ENCODE measurements at places on chromosomes 4 and X.

- DNase-seq: no peak
Measured at GRCh38 chr4:78770091-78770642, 6.0 kb upstream of the BMP2K start.

- DNase-seq: no peak
Measured at GRCh38 chr4:138223231-138223910, 18.8 kb downstream of the SLC7A11 start.

DNA sequence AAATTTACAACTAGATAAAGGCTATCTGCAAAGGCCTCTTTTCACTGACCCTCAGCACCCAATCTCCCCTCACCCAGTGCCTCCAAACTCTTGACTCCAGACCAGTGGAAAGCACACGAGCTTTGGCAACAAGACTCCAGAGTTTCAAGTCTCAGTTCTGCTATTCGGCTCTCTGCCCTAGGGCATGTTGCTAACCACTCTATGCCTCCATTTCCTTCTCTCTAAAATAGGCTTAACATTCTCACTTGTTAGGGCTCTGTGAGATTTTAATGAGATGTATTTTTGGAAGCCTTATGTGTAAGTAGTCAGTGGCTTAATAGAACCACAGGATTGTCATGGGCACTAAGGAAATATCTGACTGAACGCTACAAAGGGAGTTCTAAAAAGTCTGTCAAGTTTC is 116.5 kb upstream of the IQCM start:
- no peak for DNase-seq

- DNase-seq: no peak
Measured at GRCh38 chr4:68963374-68963773, 11.8 kb upstream of the UGT2A3 start.

GRCh38 chr4:168852387-168852786 is 157.7 kb downstream of the CBR4 start:
- no peak for DNase-seq

GRCh38 chr4:23039818-23040217 is 347.1 kb downstream of the GBA3 start:
- DNase-seq: no peak

DNA sequence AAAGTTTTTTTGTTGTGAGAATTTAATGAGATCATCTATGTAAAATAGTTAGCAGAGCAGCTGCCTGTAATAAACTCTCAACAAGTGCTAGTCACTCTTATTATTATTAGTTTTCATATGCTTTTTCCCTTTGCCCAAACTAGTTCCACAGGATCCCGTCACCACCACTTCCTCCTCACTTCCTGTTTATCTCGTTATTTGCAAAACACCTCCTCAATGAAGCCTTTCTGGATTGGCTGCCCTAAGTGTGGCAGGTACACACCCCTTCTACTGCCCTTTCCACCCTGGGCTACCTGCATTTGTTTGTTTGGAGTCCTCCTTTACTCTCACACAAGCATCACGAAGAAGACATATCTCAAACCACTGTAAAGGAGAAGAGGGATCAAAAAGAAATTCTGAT is 54.4 kb upstream of the KLF3 start:
- no peak for DNase-seq

DNA sequence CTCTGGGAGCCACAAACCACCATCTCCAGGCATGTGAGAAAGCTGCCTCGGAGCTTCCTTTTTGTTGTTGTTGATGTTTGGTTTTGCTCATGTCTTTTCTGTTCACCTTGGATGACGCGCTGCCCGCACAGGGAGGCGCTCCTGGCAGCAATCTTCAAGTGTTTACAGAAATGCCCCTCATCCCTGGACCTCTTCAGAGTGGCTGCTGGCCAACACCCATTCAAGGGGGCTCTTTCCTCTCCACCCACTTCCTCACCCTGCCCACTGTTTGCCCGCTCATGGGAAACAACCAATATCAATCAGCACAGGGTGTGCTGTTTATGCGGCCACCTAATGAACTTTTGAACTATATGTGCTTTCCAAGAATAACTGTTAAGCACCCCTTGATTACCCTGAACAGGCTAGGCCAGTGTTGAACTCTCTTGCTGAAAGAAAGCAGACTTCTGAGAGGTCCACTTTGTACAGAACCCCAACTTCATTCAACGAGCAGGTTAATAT is 355.1 kb upstream of the CLNK start:
- DNase-seq: no peak

DNA sequence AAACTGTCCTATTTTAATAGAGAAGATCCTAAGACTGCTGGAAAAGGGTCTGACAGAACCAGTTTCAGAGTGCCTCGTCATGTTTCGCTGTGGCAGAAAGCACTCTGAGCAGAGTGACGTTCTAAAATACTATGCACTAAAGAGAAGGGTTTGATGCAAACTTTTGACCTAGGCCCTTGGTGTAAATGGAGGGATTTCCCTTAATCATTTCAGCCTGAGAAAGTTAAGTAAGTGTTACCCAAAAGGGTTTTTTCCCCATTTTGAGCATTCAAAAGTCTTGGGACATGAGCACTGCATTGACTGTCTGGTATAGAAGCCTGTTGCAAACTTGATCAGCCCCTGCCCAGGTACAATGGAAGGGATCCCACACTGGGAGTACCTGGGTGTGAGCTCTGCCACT is 157.5 kb upstream of the ATOH1 start:
- DNase-seq: no peak

- DNase-seq: no peak
Measured at GRCh38 chr4:182089326-182089725, 153.9 kb upstream of the TENM3 start.

DNA sequence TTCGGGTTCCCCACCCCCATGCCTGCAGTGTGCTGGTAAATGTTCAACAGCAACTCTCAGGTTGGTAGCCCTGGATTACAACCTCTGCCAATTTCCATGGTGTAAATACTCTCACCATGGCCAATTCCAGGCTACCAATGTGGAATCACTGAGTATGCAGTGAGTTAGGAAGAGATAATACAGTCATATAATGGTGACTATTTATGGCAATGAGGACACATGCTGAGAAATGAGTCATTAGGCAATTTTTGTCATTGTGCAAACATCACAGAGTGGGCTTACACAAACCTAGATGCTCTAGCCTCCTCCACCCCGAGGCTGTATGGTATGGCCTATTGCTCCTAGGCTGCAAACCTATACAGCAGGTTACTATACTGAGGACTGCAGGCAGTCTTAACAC is 4.6 kb upstream of the CLDN24 start:
- DNase-seq: no peak

GRCh38 chr4:25377572-25378436 is 741 bp downstream of the ANAPC4 start:
- no peak for DNase-seq

DNA sequence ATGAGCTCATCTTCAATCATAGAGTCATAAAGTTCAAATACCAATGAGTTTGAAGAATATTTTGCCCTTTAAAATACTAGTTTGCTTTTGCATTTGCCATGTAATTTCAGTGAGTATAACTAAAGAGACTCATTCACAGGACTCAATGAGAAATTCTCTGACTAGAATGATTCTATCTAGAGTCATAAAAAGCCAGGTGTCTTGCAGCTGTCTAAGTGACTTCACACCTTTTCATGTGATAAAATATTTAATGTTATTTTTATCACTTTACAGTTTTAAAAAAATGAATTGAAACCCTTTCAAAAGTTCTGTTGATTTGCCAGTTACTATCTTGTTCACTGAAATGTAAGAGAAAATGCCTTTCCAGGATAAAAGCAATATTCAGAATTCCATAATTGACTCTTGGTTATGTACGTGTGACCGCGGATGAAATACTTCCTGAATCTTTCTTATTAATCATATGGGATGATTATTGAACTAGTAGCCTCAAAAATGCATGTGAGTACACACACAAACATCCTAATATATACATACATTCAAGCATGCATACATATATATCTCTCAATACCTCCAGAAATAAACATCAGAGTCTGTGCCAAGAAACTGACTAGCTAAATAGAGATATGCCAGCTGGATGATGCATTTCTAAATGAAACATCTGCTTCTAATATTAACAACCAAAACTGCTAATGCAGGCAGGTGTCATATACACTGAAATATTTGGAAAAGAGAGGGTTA is 87.0 kb downstream of the GABRB1 start:
- DNase-seq: no peak

DNA sequence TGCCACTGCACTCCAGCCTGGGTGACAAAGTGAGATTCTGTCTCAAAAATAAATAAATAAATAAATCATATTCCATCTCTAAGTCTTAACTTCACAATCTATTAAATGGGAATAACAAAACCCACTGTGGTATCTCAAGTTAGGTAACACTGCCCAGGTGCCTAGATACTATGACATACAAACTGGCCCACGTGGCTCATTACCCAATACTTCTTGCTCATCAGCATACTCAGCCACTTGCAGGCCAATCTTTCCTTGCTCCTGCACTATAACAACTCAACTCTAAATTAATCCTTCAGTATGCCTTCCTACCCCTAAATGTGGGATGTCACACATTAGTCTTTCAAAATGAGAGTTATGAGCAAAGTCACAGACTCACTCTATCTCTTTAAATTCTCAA is 230.1 kb downstream of the OPHN1 start:
- DNase-seq: no peak

GRCh38 chrX:93985344-93986307 is 311.6 kb downstream of the FAM133A start:
- no peak for DNase-seq

- DNase-seq: no peak
Measured at GRCh38 chr4:160947653-160948052, 1216.1 kb downstream of the FSTL5 start.

DNA sequence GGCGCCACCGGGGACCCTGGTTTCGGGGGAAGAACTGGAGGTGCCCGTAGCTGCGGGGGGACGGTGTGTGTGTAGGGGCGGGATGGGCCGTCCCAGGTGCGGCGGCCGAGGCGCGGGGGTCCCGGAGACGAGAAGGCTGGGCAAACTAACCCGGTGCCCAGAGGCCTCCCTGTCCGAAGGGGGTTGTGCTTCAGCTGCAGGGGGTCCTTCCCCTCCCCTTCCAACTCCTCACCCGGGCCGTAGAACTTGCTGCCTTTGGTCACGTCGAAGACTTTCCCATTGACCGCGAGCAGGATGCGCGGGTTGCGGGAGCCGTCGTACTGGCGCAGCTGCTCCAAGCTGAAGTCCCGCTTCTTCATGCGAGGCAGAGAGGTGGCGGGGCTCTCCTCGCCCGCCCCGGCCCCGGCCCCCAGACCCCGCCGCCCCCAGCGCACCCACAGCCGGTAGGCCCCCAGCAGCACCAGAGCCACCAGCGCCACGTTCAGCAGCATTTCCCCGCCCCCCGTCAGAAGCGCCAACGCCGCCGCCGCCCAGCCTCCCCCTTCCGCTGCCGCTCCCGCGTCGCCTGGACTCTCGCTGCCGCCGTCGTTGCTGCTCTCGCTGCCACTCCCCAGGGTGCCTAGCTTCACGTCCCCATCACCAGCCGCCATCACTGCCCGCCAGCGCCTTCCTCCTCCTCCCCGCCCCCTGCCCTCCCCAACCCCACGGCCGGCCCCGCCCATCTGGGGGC is at the start of gene PGRMC2:
Gene PGRMC2, minus strand, starts transcription at position 673 of the 730 bp plus-strand sequence. Its CDS starts 23 bp downstream, at position 650.
- no peak for DNase-seq

GRCh38 chr4:164318350-164318749 is 435.6 kb upstream of the SMIM31 start:
- DNase-seq: no peak

DNA sequence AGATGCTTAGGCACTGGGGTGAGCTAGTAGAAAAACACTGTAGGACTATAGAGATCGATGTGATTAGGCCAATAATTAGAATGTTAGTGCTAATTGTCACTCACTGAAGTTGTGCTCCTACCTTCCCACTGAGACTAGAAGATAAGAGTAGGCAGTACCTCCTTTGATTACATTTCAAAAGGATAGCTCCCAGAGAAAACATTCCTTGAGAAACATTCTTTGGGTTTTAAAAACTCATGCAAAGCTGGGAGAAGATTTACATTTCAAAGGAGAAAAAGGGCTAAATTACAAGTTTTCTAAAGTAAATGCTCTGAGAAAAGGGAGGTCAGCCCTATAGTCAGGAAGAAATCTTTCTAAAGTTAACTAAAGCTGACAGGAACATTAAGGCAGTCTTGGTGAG is 860.3 kb upstream of the NDST4 start:
- no peak for DNase-seq

- DNase-seq: no peak
Measured at GRCh38 chr4:82905205-82905604, 4.7 kb downstream of the THAP9 start.

DNA sequence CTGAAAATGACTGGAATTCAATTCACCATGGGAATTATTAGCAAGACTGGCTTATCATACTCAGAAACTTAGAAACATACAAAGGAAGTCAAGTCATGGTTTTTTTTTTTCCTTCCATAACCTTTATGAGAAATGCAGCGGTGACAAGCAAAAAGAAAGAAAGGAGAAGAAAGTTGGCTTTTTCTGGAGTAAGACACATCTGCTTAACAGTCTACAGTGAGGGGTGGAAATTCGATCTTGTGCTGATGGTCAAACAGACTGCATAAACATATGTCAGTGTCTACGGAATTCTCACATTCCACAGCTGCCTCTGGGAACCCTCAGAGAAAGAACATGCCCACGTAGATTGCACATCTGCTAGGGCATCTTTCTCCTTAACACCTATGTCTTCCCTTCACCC is 54.6 kb downstream of the PROM1 start:
- DNase-seq: no peak

GRCh38 chrX:84865113-84865512 is 138.6 kb upstream of the APOOL start:
- no peak for DNase-seq

- DNase-seq: no peak
Measured at GRCh38 chr4:153243468-153243867, 39.2 kb downstream of the TRIM2 start.

GRCh38 chrX:3029129-3029528 is 12.1 kb upstream of the ARSF start:
- no peak for DNase-seq

DNA sequence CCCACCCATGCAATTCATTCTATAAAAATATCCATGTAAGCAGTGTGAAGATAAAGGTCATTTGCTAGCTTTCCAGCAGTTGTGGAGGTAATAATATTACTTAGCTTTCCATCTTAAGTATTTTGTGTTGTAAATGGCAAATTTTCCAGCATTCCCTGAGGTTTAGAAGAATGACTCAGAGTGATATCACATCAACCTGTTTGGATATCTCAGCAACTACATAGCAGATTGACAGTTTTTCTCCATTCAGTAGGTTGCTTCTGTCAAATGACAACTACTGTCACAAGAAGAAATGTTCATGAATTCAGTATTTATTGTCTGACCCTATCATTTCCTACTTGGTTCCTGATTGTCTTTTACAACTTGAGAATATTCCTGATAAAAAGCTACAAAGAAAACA is 434.9 kb upstream of the GALNTL6 start:
- DNase-seq: peak; percentile 23

- DNase-seq: no peak
Measured at GRCh38 chr4:169657470-169658107, 37.2 kb downstream of the CLCN3 start.

- DNase-seq: no peak
Measured at GRCh38 chr4:93828995-93829819, 654 bp downstream of the ATOH1 start.

GRCh38 chrX:8731559-8732395 is at the start of gene ANOS1:
Gene ANOS1, minus strand, starts transcription at chrX:8732137. Its CDS starts 101 bp downstream, at chrX:8732036.
- no peak for DNase-seq

- no peak for DNase-seq
Measured at GRCh38 chrX:112066813-112067212, 15.8 kb downstream of the TRPC5 start.

- DNase-seq: no peak
Measured at GRCh38 chrX:72011734-72012133, 101.1 kb downstream of the NHSL2 start.

- no peak for DNase-seq
Measured at GRCh38 chr4:142404191-142404611, 441.9 kb downstream of the INPP4B start.

GRCh38 chr4:176380352-176381157 is 60.8 kb downstream of the SPCS3 start:
- no peak for DNase-seq

- DNase-seq: no peak
Measured at GRCh38 chr4:48642421-48643374, 137.4 kb downstream of the FRYL start.

Data from HS-5 (cell line).